ENCODE measurements at places on chromosomes 6 and 20.

- no peak for DNase-seq
These were observed 13.6 kb downstream of the STMND1 start for GRCh38 chr6:17115251-17116116.

- DNase-seq = no peak
These were observed 9.8 kb downstream of the RAET1G start for GRCh38 chr6:149913085-149913484.

GRCh38 chr6:68368845-68369244 lies 266.2 kb upstream of the ADGRB3 start:
- no peak for DNase-seq

DNA sequence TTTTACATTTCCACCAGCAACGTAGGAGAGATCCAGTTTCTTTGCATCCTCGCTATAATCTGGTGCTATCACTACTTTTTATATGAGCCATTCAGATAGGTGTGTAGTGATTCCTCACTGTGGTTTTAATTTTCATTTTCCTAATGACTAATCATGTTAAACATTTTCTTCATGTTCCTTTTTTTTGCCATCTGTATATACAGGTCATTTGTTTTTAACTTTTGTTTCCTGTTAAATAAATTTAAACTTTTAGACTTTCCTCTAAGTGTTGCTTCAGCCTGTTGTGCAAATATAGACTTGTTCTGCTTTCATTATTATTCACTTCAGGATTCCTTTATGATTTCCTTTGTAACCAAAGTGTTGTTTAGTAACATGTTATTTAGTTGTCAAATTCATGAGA lies 697.4 kb downstream of the PTPRT start:
- DNase-seq = peak; percentile 69

DNA sequence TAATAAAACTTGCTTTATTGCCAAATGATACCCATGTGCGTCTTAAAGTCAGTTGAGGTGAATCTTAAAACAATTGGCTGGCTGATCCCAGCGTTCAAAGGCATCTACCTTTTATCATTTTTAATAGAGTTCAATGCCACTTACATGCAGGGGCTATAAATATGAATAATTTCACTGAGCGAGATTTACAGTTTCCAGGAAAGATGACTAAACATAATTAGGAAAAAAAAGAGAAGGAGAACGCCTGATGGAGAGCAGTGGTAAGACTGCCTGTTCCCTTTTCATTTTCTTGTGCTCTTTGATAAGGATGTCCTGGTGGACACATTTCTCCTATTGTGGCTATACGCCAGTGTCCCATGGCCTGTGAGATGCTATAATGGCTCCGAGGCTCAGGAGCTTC lies 139.9 kb upstream of the SLC22A23 start:
- DNase-seq = no peak

DNA sequence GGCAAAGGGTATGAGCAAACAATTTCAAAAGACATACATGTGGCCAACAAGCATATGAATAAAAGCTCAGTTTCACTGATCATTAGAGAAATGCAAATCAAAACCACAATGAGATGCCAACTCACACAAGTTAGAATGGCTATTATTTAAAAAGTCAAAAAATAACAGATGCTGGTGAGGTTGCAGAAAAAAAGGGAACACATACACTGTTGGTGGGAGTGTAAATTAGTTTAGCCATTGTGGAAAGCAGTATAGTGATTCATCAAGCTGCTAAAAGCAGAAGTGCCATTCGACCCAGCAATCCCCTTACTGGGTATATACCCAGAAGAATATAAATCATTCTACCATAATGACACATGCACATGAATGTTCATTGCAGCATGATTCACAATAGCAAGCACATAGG lies 6.7 kb upstream of the KHDC1L start:
- no peak for DNase-seq

- DNase-seq = no peak
These were observed 308.3 kb upstream of the PREP start for GRCh38 chr6:105711216-105711615.

DNA sequence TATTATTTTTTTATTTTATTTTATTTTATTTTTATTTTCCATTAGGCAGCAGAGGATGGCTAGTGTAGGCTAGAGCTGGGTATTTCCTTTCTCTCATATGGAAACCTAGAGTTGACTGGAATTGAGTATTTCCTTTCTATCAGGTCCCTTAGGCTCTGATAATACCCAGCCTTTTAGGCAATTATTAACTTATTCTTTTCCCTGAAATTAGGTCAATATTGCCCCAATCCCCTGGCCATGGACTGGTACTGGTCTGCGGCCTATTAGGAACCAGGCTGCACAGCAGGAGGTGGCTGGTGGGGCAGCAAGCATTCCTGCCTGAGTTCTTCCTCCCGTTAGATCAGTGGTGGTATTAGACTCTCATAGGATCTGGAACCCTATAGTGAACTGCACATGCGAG lies 632.2 kb downstream of the TENT5A start:
- DNase-seq = no peak
